ENCODE measurements at places on chromosomes 4 and X. TPM values are rescaled to one million over a fixed set of nuclear protein-coding genes. Genes with fewer than 3 reads are reported as not detected.

The HSPA4L gene
- polyA plus RNA-seq = 0.85 TPM

The MAGEB2 gene
- polyA plus RNA-seq = not detected

The RHOXF2B gene
- polyA plus RNA-seq = not detected

The AREG gene
- polyA plus RNA-seq = 13.2 TPM

The GAB3 gene
- polyA plus RNA-seq = 2.7 TPM

The HERC5 gene
- polyA plus RNA-seq = 3.7 TPM

The EVC2 gene
- 1.6 TPM for polyA plus RNA-seq

The EPGN gene
- 0.97 TPM for polyA plus RNA-seq

The RAB39B gene
- polyA plus RNA-seq = 0.86 TPM

The IL15 gene
- 8.7 TPM for polyA plus RNA-seq

The CPZ gene
- 0.28 TPM for polyA plus RNA-seq

The ZNF157 gene
- polyA plus RNA-seq = not detected

The ARHGEF6 gene
- polyA plus RNA-seq = 46.5 TPM

The GLRA3 gene
- polyA plus RNA-seq = 0.03 TPM

The PRR32 gene
- not detected for polyA plus RNA-seq

The SSX1 gene
- not detected for polyA plus RNA-seq

The TKTL2 gene
- polyA plus RNA-seq = 0.03 TPM

The BTC gene
- polyA plus RNA-seq = 1.7 TPM

The NUDT11 gene
- 0.89 TPM for polyA plus RNA-seq

The SH3D19 gene
- 49.0 TPM for polyA plus RNA-seq

The DMRTC1B gene
- not detected for polyA plus RNA-seq

The HELT gene
- not detected for polyA plus RNA-seq

The WDR45 gene
- 88.5 TPM for polyA plus RNA-seq

The VCX2 gene
- not detected for polyA plus RNA-seq
